CD4-positive, alpha-beta memory T cell (primary cell): ENCODE measurements at places on chromosomes 3 and 15. TPM values are rescaled to one million over a fixed set of nuclear protein-coding genes. Genes with fewer than 3 reads are reported as not detected.

AADACL2 gene
- total RNA-seq = not detected

NMNAT3 gene
- total RNA-seq = 4.0 TPM

CPLX3 gene
- not detected for total RNA-seq

GOLGA6C gene
- not detected for total RNA-seq

ADAMTS17 gene
- 6.2 TPM for total RNA-seq

ITGB5 gene
- total RNA-seq = 5.4 TPM

- H3K4me3 ChIP-seq = no peak overlapping the region
- no peak overlapping the region for H3K27ac ChIP-seq
- no peaks in the 10 kb centered on the region for H3K36me3 ChIP-seq
- H3K4me1 ChIP-seq = peaks cover 7% of the 10 kb centered on the region
- no peak for DNase-seq
Observed at GRCh38 chr15:72813345-72814004, 29.9 kb upstream of the ADPGK start.

DNA sequence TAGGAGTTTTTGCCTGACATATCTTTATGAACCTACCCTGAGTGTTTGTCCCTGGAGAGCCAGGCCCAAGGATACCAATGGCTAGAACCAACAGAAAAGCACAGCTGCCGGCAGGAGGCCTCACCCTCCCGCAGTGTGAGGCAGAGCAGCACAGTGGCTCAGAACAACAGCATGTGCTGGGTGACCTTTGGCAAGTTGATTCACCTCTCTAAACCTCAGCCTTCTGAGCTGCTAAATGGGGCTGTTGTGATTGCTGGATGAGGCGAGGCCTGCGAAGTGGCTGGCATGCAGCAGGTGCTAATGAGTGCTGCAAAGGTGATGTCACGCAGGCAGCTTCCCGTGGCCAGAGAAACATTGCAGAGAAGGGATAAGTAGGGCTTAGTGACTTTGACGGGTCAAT is 23.3 kb downstream of the IDH2 start:
- no peaks in the 10 kb centered on the region for H3K27me3 ChIP-seq
- H3K36me3 ChIP-seq = peaks cover 8% of the 10 kb centered on the region
- no peak overlapping the region for H3K27ac ChIP-seq
- DNase-seq = no peak

DNA sequence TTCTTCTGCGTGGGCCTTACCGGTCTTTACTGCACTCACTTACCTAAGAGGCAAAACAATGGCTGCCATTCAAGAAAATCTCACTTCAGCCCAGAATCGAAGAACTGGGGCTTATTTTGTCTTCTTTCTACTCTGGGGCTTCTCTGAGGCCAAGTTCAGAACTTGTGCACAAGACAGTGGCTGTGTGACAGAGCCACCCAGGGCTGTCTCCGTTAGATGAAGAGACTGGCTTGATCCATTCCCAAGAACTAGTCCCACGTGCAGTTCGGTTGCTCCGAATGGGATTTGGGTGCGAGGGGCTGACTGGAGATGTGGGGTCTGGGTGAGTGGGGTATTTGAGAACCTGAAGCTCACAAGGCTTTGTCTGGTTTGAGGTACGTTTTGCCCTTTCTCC is 795 bp upstream of the TCF12 start:
- H3K27me3 ChIP-seq = no peaks in the 10 kb centered on the region
- H3K4me1 ChIP-seq = peaks cover 35% of the 10 kb centered on the region
- peak overlapping the region; percentile 64 for H3K4me3 ChIP-seq
- DNase-seq = no peak
- H3K36me3 ChIP-seq = no peaks in the 10 kb centered on the region
- peak overlapping the region; percentile 79 for H3K27ac ChIP-seq

DNA sequence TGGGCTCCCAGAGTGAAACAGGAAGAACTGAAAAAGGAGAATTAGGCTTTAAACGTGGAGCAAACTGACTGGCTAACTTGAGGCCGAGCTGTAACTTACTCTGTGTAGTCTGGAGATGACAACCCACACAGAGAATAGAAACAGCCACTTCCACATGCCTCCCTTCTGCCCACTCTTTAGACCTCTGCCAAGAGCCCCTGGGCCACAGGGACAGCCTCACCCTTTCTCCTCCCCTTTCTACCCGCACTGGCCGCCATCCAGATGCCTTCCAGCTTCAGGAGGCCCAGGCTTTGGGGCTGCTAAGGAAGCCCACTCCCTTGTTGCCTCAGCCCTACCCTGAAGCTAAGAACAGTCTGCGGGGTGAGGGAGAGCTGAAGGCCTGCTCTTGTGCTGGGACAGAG is 6.8 kb downstream of the ARHGAP31 start:
- no peaks in the 10 kb centered on the region for H3K27me3 ChIP-seq
- H3K4me1 ChIP-seq = peaks cover 30% of the 10 kb centered on the region
- H3K27ac ChIP-seq = no peak overlapping the region
- DNase-seq = no peak

- H3K27ac ChIP-seq = no peak overlapping the region
- H3K4me3 ChIP-seq = no peak overlapping the region
- DNase-seq = peak; percentile 36
- H3K4me1 ChIP-seq = peaks cover 29% of the 10 kb centered on the region
Observed at GRCh38 chr3:15815696-15816095, 17.9 kb upstream of the ANKRD28 start.

- H3K36me3 ChIP-seq = peaks cover 24% of the 10 kb centered on the region
- H3K27ac ChIP-seq = no peak overlapping the region
- no peaks in the 10 kb centered on the region for H3K4me1 ChIP-seq
- DNase-seq = no peak
Observed at GRCh38 chr3:126435456-126436315, 40.0 kb downstream of the ZXDC start.

DNA sequence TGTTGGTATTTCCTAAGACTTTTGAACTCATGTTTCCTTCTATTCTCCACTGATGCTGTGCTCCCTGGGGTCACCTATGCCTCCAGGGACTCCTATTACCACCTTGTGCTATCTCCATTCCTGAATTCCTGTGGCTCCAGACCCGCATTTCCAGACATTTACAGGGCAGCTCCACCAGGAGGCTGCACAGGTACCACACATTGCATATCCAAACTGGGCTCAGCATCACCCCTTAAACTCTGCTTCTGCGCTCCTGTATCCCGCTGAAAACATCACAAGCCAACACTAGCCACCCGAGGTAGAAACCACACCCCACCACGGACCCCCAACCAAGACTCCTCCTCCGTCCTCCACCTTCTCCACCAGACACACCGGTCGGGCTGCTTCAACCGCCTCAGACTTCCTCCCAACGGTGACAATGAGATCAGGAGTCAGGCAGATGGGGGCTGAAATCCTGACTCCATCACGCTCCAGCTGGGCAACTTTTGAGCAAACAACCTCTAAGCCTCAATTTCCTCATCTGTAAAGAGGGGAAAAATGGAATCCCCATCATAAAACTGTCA is 10.4 kb downstream of the TNK2 start:
- H3K36me3 ChIP-seq = no peaks in the 10 kb centered on the region
- no peak overlapping the region for H3K27ac ChIP-seq
- no peak overlapping the region for H3K4me3 ChIP-seq
